Skeletal muscle cell (primary cell): ENCODE measurements at places on chromosomes 2 and 18.

DNA sequence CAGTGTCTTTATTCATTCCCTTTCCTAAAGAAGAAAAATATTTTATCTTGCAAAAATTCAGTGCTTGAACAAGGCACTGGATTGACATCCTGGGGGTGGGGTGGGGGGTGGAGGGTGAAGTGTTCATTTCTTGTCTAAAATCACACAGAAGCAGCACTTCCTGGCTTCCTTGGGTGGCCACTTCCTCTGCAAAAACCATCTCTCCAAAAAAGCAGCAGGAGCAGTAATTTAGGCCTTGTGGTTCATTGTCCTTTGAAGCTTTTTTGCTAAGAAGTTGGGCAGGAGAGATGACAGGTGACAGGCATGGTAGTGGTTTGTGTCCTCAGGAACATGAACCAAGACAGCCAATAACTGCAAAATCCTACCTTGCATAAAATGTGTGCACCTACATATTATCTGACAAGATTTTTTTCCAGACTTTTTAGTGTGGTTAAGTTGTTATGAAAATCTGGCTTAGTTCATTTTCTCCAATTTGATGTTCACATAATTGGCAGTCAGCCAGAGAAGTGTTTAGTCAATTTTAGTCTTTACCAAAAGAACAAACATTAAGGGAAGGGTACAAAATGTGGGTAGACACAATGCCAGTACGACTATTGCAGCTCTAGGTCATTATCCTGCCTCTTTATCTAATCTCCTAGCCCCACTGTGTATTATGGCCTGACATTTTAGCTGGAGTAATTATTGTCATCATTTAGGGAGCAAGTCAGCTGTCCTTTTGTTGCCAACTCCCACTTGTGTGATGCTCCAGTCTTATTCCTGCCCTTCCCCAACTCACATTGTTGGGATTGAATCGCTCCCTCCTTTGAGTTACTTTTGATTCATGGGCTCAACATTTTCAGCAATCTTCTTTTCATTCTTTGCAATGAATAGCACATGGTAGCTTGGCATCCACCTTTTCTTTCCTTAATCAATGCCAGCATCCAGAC is 177.2 kb downstream of the MYO3B start:
- DNase-seq, result no peak

DNA sequence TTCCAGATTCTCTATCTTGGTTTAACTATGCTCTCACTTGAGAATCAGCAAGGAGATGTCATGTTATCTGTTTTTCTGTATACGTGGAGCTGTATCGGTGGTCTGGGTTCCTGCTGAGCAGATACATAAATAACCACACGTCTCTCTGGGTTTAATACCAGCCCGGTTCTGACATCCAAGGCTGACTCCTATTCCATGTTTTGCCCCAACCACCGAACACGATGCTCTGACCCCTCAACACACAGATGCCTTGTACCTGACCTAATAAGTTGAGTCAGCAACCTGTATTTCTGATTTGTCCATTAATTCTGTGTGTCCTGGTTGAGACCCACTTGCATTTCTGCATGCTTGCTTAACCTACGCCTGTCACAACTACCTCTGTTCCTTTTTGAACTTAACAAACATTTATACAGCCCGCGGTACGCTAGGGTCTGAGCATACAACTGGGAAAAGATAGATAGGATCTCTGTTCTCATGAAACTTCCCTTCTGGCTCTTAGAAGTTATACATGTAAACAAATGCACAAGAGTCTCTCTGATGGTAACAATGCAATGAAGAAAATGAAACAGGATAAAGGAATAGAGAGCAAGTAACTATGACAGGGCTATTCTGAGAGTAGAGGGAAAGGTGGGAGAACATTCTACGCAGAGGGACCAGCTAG is 480.4 kb downstream of the PARD3B start:
- no peak for DNase-seq

DNA sequence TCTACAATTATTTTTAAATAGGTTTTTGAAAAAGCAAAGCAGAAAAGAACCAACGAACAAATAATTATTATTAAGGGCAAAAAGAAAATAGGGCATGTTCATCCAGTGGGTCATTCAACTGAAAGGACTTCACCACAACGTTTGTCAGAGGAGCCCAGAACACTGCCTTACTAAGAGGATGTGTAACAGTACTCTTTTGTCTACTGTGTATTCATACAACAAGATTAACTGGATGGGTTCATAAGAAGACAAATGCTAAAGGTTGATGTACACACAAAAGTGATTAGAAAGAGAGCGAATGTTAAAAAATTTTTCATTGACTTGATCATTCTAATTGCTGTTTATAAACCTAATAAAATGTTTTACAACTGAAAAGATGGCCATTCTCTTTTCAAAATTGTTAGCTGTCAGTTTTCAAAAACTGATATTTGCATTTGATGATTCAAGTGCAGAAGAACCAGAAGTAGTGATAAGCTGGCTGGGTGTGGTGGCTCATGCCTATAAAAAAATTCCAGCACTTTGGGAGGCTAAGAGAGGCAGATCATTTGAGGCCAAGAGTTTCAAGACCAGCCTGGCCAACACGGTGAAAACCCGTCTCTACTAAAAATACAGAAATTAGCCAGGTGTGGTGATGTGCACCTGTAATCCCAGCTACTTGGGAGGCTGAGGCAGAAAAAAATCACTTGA is 33.1 kb downstream of the MGAT4A start:
- no peak for DNase-seq

DNA sequence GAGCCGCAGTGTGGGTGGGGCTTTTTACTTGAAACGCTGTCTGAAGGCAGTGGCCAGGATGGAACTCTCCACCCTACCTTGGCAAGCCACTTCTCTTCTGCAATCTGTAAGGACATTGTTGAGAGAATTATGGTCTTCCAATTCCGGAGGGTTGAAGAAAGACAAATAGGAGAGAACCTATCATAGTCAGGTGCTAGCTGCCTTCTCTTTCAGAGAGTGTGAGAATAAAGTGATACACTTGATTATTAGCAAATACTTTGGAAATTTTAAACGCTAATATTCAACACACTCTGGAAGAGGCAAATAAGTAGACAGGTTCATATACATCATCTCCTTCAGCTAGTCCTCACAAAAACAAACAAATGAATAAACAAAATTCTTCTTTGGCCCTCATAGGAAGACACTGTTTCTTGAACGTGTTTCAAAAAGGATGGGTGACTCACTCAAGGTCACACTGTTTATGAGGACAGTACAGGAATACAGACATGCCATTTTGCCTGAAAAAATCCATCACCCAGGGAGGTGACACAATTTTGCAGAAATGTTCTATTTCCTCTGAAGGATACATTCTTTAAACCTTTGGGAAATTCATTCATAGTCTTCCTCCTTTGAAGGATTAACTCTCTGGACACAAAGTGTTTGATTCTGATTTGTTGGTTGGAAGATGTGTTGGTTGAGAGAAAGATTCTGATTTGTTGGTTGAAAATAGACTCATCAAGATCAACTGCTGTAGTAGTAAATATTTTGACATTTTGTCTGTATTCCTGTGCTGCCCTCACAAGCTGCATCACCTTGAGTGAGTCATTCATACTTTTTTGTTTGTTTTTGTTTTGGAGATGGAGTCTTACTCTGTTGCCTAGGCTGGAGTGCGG is 2.2 kb upstream of the IL1RN start:
- no peak for DNase-seq

GRCh38 chr2:157321466-157321865 is 4.2 kb downstream of the ERMN start:
- no peak for DNase-seq

GRCh38 chr18:37409878-37410277 is 155.7 kb downstream of the CELF4 start:
- no peak for DNase-seq
